ENCODE measurements at places on chromosomes 13 and 19. TPM values are rescaled to one million over a fixed set of nuclear protein-coding genes. Genes with fewer than 3 reads are reported as not detected.
A peak's percentile ranks its signal among the peaks of the same experiment; 100 is the strongest.

DNA sequence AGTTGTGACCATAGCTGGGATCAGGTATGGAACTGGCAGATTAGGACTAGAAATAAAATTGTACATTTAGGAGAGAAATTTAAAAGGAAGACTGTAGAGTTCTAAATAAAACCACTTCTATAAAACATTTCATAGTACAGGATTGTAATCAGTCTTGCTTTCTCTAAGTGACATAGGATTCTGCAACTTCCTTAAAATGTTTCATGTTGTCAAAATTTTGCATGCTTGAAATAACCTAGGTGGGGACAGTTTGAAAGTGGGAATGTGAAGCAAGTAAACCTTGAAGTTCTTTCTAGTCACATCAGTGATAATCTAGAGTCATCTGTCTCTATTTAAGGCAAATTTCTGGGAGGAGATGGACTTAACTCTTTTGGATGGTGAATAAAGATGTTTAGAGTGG, 6.7 kb downstream of the TM9SF2 start:
- no peak for DNase-seq

DNA sequence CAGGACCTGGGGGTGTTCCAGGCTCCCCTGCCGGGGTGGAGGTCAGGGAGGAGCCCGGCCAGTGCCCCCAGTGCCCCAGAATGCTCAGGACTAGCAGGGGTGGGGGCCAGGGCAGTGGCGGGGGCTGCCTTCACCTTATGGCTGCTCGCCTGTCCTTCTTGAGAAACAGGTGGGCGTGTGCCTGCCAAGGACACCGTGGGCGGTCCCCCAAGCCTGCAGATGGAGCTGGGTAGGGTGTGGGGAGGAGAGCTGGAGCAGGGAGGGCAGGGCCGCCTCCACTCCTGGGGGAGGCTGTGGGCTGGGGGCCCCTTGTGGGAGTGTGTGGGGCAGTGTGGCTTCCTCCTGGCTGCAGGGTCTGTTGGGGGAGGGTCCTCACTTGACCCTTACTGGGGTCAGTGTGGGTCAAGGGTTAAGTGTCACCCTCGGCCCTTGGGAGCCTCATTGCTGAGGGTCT, 160.1 kb downstream of the KDM4B start:
- no peak for DNase-seq

- DNase-seq = no peak
These were observed 3.7 kb downstream of the PSG9 start for GRCh38 chr19:43265664-43266025.

DNA sequence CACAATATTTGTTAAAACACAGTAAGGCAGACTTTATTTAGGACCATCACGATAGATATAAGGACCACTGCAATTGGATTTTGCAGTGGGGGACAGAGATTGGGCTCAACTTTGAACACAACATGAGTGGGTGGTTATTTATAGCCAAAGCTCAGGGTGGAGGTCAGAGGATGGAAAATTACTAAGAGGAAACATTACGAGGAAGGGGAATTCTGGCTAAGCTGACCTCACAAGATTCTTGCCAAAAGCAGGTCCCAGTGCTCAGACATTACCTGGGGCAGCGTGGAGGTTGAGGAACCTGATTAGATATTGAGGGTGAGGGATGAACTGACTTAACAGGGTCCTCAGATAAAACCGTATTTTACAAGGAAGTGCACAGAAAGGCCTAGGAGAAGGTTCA, 88.9 kb upstream of the NBEA start:
- DNase-seq = no peak

GRCh38 chr19:39745643-39746042, 7.8 kb upstream of the CLC start:
- no peak for DNase-seq

- no peak for DNase-seq
These were observed 33.8 kb upstream of the MEDAG start for GRCh38 chr13:30872276-30872594.

- DNase-seq = no peak
These were observed 163.5 kb downstream of the KATNAL1 start for GRCh38 chr13:30143666-30144400.

DNA sequence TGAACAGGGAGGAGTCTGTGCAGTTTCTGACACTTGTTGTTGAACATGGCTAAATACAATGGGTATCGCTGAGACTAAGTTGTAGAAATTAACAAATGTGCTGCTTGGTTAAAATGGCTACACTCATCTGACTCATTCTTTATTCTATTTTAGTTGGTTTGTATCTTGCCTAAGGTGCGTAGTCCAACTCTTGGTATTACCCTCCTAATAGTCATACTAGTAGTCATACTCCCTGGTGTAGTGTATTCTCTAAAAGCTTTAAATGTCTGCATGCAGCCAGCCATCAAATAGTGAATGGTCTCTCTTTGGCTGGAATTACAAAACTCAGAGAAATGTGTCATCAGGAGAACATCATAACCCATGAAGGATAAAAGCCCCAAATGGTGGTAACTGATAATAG, 16.1 kb downstream of the CEACAM6 start:
- no peak for DNase-seq

DNA sequence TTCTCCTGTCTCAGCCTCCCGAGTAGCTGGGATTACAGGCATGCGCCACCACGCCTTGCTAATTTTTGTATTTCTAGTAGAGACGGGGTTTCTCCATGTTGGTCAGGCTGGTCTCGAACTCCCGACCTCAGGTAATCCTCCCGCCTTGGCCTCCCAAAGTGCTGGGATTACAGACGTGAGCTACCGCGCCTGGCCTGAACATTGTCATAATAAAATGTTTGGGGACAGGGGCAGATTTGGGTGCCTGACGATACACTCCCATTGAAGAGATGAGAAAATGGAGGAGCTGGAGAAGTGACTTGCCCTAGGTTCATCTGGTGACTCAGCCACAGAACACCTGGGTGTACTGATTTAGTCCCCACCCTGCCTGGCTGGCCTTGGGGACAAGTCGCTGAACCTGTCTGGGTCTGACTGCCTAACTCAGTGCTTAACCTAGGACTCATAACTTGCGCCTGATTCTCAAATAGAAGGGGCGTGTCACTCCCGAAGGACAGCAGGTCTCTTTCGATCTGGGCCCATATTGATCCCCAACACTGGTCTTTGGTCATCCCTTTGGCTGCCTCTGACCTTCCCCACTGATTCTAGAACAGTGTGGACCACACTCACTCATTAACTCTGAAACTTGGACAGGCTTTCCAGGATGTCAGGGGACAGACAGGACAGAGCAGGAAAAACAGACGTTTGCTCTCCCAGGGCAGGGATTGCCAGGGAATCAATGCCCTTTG, 7.6 kb upstream of the BICRA start:
- no peak for DNase-seq

DNA sequence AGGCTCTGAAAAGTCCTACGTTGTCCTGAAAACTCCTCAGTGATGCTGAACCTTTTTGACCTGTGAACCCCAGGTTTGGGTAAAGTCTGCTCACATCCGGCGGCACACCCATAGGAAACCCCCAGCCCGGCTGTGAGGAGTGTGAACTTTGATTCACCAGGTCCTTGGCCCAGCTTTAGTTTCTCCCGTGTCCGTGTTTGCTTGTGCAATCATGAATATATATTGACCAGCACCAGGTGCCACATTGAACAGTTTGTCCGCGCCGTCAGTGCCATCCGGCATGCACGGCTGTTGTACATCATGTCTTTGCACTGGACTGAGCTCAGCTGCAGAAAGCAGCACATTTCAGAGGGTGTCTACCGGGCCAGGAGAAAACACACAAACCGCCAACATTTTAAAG, 45.3 kb downstream of the NFIC start:
- DNase-seq = no peak

DNA sequence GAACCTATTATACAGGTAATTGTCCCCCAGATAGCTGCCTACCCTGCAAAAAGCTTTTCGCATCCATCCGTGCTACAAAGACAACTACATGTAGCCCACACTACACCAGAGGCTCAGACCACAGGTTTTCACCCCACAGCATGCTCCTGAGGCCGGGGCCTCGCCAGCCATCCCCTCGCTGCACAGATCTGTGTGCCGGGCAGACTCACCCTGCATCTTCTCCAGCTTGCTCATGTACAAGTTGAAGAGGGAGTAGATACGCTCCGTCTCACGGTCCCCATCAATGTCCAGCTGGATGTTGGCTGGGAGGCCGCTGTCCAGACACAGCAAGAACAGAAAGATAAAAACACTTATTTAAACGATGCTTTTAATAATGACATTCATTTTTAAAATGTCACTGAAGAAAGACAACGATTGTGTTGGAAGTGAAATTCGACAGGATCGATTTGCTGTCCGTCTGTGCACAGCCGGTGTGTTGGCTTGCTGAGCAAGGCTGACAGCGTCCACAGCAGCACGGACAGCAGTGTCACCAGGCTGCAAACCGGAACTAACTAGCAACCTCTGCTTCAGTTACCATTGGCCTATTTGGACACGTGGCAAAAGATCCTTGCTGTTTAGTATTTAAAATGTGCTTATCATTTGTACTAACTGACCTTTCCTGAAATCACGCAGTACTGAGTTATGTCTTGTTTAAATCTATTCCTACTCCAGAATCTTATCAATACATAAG, 18.6 kb upstream of the C13orf46 start:
- DNase-seq = peak; percentile 13

DNA sequence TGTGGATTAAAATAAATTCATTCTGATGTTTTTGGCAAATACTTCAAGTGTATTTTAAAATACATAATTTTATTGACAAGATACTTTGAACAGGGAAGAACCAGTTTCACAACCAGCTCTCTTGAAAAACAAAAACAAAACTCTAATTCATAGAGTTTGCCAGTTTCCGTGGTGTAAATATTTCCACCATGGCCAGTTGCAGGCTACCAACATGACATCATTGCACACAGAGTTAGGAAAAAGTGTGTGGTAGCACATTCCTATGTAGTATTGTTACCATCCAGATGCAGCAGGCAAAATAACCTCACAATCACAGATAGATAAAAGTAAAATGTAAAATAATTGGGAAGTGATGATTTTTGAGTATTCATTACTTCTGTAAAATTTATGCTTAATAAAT, 7.7 kb upstream of the RNF113B start:
- DNase-seq = no peak

DNA sequence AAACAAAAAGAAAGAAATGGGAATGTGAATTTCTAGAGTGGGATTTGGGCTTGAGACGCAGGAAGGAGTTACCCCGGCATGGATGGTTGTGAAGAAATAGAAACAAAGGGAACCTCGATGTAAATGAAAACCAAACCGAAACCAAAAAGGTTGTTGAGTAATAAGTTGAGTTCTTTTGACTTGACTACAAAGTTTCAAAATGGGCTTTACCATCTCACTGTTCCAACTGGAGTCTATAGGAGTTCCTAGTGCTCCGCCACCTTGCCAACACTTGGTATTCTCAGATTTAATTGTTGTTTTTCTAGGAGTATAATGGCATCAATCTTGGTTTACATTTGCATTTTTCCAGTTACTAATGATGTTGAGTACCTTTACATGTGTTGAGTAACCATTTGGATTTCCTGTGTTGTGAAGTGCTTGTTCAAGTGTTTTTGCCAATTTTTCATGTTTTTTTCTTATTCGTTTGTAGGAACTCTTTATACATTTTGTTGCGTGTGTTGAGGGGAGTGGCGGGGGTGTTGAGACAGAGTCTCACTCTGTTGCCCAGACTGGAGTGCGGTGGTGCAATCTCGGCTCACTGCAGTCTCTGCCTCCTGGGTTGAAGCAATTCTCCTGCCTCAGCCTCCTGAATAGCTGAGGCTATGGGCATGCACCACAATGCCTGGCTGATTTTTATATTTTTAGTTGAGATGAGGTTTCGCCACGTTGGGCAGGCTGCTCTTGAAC, 9.2 kb downstream of the UBE2S start:
- DNase-seq = no peak

DNA sequence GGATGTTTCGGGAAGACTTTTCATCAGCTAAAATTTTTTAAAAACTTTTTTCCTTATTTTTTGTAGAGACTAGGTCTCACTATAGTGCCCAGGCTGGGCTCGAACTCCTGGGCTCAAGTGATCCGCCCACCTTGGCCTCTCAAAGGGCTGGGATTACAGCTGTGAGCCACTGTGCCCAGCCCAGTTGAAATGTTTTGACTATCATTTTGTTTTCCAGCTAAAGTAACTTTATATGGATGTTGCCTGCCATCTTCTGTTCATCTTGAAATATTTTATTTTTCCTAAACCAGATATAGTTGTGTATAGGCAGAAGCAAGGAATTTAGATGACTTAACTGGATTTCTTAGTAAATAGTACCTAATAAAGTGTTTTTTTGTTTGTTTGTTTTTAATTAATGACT, 7.0 kb downstream of the CAB39L start:
- no peak for DNase-seq

DNA sequence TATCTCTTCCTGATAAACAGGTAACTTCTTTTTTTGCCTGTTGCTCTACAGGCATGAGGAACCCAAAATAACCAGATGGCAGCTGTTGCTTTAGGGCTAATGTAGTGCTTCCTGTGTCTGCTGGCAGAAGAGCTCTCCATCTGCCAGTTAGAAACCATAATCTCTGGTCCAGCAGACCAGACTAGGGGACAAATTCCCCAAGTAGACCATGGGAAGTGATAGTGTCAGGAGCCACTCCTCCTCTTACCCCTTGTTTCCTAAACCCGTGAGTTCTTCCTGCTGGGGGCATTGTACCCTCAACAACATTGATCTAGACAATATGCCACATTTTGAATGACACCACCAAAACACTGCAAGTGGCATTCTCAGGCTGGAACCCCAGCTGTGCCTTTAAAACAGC, 135.9 kb downstream of the DLEU7 start:
- no peak for DNase-seq

- DNase-seq = no peak
These were observed 416.1 kb downstream of the ZNF536 start for GRCh38 chr19:30788105-30788765.

- no peak for DNase-seq
These were observed 799 bp upstream of the C1QTNF9B start for GRCh38 chr13:23898101-23898500.

DNA sequence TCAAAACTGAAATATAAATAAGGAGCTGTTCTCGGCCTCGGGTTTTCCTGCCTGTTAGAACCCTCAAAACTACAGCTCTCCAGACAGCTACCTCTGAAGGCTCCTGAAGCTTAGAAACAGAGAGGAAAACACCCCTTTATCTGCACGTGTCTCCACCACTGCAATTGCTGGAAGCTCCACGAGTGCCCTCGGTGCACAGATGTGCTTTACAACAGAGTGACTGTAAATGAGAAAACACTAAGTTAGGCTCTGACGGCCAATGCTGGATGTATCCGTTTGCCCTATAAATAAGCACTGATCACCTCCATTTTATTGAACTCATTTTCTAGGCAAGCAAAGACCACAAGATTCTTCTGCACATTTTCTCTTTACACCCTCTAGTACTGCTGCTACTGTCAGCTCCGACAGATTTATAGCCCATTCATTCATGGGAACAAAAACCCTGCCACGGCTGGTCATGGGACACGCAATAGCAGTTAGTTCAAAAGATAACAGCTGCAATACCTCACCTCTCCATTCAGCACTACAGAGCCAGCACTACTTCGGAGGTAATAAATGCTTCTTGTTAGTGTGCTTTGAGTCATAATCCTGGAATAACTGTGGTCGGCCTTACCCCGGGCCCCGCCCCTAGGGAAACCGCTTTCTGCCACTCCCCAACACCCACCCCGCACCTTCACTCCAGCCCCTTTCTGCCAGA, 241.1 kb upstream of the ZNF507 start:
- no peak for DNase-seq

The FBXO27 gene
- total RNA-seq = 33.2 TPM

The TINCR gene
- 0.07 TPM for total RNA-seq

The RDH8 gene
- total RNA-seq = not detected

The NDUFB7 gene
- total RNA-seq = 417 TPM

The APC2 gene
- 0.09 TPM for total RNA-seq

The ALG11 gene
- 20.3 TPM for total RNA-seq

The COL4A1 gene
- total RNA-seq = 96.3 TPM

The OR4F17 gene
- total RNA-seq = not detected
